ENCODE measurements at places on chromosomes 13 and 19.
A peak's percentile ranks its signal among the peaks of the same experiment; 100 is the strongest.

- no peak for DNase-seq
These were observed 151.3 kb downstream of the CYSLTR2 start for GRCh38 chr13:48804821-48805601.

- no peak for DNase-seq
These were observed 5.1 kb upstream of the GPR18 start for GRCh38 chr13:99263126-99263785.

- DNase-seq = no peak
These were observed 42.5 kb downstream of the IRS2 start for GRCh38 chr13:109743706-109744453.

DNA sequence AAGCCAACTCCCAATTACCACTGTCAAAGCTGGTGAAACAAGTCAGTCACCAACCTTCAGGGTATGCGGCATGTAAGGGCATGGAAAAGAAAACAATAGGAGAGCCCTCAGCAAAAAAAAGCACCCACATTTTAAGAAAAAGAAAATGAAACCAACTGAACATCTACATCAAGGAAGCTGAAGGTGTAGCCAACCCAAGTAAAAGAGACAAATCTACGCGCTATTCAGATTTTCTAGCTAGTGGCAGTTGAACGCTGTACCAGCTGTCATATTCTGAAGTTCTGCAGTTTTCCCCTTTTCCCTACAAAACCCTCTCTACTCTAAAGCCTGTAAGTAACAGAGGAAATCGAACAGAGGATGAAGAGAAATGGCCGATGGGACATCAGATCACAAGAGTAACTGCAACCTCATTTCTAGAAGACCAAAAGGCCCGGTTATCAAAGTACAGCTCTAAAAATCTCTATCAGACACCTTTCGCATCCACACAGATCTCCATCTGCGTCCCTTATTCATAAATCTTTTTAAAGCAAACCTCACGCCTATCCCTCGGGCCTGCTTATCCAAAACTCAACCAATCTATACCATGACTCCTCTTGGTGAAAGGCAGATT lies 1.4 kb downstream of the MYCBP2 start:
- no peak for DNase-seq

- DNase-seq = peak; percentile 14
These were observed 31.1 kb downstream of the RDH8 start for GRCh38 chr19:10044390-10044789.

DNA sequence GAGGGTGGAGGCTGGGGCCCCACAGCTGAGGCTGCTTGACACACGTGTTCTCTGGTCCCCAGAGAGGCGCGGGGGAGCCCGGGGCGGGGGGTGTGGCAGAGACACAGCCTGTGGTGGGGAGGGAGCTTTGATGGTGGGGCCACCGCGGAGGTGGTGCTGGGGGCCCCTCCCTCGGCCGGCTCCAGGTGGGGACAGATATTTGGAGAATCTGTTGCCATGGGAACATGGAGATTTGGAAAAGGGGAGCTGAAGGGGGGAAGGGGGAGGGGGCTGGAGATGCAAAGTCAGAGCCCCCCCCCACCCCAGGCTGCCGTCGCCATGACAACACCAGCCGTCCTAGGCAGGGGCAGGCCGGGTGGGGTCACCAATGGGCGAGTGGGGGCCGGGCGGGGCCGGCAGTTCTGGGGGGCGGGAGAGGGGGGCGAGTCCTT lies 1.2 kb downstream of the PRKCG start:
- DNase-seq = peak; percentile 31

GRCh38 chr19:41604831-41605230 lies 22.0 kb downstream of the CEACAM4 start:
- no peak for DNase-seq

DNA sequence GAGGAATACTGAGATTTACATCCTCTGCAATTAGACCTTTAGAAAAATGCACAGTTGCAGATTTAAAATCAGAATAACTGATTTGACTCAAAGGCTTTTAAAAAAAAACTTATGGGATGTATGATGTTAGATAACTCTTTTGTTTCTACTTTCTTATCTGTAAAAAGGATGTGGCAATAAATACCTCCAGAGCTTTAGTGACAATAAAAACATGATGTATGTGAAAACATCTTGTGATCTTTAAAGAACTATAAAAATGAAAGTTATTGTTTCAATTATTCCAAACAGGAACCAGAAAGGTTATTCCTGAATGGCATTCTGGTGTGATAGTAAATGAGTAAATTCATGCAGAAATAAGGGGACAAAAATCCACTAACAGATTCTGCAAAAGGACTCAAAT lies 2712.2 kb upstream of the PCDH20 start:
- no peak for DNase-seq

DNA sequence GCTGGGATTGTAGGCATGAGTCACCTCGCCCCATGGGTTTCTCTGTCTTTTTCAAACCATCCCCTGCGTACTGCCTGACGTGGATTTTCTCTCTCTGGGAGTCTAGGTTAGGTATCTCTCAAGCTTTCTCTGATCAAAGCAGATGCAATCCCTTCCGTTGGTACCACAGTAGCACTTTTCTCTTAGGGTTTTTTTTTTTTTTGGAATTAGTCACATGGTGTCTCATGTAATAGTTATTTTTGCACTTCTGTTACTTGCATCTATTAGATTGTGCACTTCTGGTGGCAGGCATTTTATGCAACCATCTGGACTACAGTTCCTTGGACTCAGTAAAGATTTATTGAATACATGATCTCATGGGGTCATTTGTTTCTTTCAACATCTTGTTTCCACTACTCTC lies 72.1 kb downstream of the GPC6 start:
- no peak for DNase-seq

- no peak for DNase-seq
These were observed 1189.9 kb downstream of the UQCRFS1 start for GRCh38 chr19:28023064-28023463.

DNA sequence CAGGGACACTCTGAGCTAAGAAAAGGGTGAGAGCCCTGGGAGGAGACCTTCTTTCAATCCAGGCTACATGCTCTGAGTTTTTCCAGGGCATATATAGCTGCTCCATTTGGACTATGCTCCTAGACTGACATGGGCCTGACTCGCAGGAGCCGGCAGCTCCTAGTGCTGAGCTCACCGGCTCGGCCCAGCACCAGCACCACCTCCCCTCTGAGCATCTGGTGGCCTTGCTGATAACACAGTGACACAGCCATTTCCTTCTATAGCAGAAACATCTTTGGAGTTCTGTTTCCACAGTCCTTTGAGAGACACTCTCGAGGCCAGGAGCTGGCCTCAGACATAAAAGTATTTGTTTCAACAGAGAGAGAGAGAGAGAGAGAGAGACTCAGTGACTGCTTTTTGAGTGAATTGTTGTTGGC lies 184.9 kb downstream of the TM9SF2 start:
- DNase-seq = no peak

- DNase-seq = no peak
These were observed 324.5 kb upstream of the NBEA start for GRCh38 chr13:34617473-34618083.

DNA sequence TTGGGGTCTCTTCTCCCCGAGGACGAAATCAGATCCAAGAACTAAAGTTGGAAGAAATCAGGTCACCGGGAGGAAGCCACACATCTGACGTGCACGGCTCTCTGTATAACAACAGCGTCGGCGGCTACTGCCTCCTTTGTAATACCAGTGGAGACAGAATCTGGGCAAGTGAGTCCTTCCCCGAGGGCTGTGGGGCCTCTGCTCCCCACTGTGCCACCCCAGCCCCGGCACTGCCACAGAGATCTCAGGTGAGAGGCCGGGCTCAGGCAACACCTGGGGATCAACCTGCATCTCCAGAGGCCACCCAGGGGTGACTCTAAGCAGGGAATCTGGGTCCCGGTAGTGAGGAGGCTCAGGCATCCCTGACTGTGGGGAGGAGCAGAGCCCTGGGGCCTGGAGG lies 33.7 kb upstream of the C13orf46 start:
- no peak for DNase-seq

- no peak for DNase-seq
These were observed 3.8 kb upstream of the MUC16 start for GRCh38 chr19:9013988-9014387.

DNA sequence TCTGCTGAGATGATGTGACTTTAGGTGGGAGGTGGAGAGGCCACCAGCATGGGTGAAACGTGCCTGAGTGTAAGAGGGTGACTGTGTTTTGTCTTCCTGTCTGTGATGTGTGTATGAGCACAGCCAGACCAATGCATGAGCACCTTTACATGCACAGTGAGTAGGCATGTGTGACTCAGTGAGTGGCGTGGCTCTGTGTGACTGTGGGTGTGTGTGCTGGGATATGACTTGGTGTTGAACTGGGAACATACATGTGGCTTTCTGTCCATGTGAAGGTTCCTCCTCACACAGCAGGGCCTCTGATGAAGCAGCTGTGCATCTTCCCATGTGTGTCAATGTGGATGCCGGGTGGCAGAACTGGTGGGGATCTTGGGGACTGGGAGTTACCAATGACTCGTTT lies 19.9 kb upstream of the LGALS13 start:
- no peak for DNase-seq

- no peak for DNase-seq
These were observed 569 bp upstream of the MCF2L start for GRCh38 chr13:112968380-112968909.

DNA sequence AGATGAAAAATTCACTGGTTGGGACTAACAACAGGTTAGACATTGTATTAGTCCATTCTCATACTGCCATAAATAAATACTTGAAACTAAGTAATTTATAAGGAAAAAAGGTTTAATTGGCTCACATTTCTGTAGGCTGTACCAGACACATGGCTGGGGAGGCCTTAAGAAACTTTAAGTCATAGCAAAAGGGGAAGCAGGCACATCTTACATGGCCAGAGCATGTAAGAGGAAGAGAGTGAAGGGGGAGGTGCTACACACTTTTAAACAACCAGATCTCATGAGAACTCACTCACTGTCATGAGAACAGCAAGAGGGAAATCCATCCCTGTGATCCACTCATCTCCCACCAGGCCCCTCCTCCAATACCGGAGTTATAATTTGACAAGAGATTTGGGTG lies 125.9 kb downstream of the SUCLA2 start:
- DNase-seq = no peak

GRCh38 chr13:27508802-27509201 lies 58.4 kb upstream of the MTIF3 start:
- DNase-seq = no peak

- peak; percentile 13 for DNase-seq
These were observed 8.3 kb upstream of the ZNF254 start for GRCh38 chr19:24078680-24079079.

DNA sequence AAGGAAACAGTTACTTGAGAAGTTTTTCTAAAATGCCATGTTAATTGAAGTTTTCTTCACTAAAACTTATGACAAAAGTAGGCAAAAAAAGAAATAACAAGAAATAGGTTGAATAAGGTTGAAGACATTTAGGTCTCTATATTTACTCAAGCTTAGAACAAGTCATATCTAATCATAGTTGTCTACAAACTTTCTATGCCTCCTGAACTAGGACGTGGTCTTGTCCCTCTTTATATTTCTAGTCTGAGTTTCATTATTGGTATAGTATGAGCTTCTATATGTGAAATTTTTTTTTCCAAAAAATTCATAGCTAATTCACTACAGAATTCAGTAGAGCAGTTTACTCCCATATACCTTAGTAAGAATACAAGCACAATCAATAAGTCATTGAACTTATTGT lies 836.4 kb downstream of the SLITRK6 start:
- DNase-seq = no peak

- no peak for DNase-seq
These were observed 21.1 kb downstream of the ZNF473 start for GRCh38 chr19:50046649-50047503.

GRCh38 chr13:90806016-90806615 lies 541.4 kb upstream of the MIR17HG start:
- no peak for DNase-seq

- no peak for DNase-seq
These were observed 136.8 kb upstream of the RNF113B start for GRCh38 chr13:98313922-98314292.

DNA sequence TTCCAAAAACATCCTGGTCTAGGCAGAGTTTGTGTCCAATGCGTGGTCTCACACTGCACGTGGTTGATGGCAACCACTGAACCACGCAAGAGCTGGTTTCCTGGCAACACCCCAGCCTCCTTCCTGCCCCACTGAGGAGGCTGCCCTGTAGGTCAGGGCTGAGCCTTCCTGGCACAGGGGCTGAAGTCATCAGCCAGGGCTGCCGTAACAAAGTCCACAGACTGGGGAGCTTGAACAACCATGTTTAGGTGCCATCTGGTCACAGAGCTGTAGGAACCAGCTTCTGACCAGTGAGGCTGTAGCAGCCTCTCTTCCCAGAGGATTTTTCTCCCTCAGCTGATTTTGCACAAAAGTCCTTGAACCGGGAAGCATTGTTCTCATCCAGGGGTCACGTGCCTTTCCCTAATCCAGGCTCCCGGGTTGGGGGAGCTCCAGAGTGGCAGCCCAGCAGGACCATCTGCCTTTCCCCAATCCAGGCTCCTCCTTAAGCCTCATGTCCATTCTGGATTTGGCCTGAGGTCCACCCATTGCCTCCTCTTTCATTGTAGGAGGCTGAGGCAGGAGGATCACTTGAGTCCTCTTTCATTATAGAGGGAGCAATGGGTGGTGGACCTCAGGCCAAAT lies 53.9 kb downstream of the CHST8 start:
- no peak for DNase-seq

- DNase-seq = peak; percentile 89
These were observed at the start of gene ZNF524 for GRCh38 chr19:55599842-55600661. ZNF524 (plus strand) TSS chr19:55600288; CDS start chr19:55602113, 1,825 bp downstream.

DNA sequence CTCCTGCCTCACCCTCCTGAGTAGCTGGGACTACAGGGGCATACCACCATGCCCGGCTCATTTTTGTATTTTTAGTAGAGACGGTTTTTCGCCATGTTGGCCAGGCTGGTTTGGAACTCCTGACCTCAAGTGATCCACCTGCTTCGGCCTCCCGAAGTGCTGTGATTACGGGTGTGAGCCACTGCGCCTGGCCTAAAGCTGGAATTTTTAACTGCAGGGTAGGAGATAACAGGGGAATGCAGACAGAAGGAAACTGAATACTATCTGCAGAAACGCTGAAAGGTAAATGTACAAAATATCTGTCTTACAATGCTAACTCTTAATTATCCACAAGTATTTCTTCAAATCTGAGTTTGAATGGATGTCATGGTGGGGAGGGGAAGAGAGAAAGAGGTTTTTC lies 13.8 kb downstream of the TMTC4 start:
- DNase-seq = no peak

DNA sequence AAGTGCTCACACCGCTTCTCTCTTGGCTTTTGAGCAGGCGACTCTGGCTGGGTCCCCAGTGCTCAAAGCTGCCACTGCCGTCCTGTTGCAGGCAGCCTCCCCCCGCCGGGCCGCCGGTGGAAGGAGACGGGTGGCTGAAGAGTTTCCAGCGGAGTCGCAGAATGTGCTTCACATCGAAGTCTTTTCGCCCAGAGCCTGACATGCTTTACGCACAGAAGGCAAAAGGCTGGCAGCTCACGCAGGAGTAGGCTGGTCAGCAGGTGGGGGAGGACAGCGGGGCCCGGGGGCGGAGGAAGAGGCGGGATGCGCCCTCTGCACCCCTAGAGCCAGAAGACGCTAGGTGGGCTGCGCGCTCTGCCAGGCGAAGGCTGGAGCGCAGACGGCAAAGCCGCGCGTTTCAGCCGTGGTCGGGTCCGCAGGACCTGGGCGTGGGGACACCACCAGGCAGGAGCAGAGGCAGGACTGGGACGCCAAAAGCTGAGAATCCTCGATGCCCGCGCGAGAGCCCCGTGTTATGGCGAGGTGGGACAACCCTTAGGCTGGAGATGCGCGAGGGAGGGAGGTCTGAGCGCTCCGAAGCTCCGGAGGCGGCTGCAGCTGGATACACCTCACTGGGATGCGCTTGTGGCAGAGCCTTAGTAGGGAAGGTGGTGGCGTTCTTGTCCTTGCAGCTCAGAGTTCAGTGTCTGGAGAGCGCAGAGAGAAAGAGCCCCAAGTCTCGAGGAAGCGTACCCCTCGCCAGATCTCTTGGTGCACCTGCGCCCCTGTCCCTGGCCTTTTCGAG lies at the start of gene ATXN8OS:
TSS of gene ATXN8OS (plus strand) at position 329 of the 784 bp plus-strand sequence.
- DNase-seq = no peak

- DNase-seq = no peak
These were observed 142.2 kb downstream of the SIPA1L3 start for GRCh38 chr19:38049105-38049649.

All from HAP-1 (cell line).